ENCODE measurements at places on chromosomes 2 and 18.

- peak; percentile 56 for DNase-seq
Measured at GRCh38 chr2:230160112-230160660, 59.6 kb downstream of the SP110 start.

- DNase-seq: no peak
Measured at GRCh38 chr2:47094511-47095142, 60.5 kb downstream of the STPG4 start.

DNA sequence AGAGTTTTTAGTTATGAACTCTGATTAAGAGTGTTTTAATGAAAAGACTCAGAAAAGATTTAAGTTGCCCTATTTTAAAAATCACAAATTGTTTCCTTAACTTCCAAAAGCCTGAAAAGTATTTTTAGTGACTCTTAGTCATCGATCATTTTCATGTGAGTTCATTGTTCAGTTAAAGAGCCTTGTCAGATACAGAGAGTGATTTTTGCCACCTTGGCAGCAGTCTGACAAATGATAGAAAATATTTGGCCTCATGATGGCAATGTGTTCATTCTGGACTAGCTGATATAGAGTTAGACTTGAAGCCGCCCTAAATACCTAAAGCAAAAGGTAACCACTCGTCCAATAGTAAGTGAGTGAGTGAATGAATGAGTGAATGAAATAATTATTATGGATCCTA, 225.8 kb downstream of the CPS1 start:
- DNase-seq: no peak

DNA sequence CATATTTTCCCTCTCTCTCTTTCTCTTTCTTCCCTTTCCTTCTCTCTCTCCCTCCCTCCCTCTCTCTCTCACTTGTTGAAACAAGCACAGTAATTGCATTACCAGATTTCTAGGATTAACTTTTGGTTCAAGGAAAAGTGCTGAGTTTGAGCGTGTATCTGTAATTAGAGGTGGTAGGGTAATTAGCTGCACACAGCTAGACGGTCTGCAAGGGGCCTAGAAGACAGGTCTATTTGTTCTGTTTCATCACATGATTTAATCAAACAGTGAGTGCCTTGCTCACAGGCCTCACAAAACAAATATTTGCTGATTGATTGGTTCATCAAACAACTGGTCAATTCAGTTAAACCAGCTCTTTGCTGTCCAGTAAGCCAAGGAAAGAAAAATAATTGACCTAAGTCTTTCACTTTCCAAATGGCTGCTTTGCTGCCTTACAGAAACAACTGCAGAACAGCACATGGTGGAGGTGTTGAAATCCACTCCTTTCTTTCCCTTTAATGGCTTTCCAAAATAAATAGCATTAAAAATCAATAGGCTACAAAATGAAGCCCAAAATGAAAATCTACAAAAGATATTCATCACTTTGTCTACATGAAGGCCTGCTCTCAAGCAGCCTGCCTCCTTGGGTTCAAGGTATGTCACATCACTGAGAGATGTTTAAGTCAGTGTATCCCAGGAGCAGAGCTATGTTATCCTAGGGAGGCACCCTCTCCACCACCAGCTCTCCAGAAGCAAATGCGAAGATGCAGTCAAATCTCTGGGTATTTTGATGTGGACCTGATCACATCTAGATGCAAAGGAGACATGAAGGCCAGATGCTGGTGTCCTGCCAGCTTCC, 264.4 kb upstream of the SIX2 start:
- DNase-seq: no peak

GRCh38 chr2:9380702-9381628, 42.4 kb downstream of the ITGB1BP1 start:
- DNase-seq: no peak

DNA sequence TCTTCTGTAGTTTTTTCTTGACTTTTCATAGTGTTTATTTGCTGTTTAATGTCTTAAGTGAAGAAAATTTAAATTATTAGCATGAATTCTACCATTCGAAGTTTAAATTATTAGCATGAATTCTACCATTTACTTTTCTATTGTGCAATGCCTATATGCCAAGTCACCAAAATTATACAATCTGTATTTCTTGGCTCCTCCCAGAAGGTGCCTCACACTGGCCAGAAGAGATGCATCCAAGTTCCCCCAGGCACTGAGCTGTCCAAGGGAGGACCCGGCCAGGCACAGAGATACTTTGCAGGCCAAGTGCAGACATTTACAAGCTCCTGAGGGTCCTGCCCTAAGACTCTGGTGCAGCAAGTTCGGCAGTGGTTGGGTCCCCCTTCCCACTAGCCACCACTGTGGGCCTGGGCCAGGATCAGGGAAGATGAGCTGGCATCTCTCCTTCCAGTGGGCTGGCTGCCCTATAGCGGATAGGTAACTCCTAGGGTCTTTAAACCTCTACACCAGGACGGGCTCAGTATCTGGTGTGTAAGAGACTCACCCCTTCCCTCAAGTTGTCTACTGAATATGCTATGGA, 31.3 kb downstream of the TMEM247 start:
- no peak for DNase-seq

- no peak for DNase-seq
Measured at GRCh38 chr2:241695651-241696050, 6.2 kb upstream of the ING5 start.

DNA sequence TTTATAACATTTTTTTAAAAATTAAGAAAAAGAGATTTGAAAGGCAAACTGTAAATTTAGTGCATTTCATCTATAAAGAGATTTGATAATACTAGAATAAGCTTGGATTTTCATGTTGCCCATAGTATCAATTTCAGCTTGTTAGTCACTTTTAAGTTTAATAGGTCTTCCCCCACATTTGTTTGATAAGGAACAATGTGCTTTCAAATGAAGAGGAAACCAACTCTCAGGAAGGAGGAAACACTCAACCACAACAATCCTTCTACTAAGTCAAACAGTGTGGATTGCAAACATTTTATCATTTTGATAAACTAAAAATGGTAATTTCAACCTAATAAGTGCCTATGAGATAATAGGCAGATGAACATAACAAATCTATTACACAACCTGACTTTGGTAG, 397.1 kb upstream of the CDH20 start:
- no peak for DNase-seq

DNA sequence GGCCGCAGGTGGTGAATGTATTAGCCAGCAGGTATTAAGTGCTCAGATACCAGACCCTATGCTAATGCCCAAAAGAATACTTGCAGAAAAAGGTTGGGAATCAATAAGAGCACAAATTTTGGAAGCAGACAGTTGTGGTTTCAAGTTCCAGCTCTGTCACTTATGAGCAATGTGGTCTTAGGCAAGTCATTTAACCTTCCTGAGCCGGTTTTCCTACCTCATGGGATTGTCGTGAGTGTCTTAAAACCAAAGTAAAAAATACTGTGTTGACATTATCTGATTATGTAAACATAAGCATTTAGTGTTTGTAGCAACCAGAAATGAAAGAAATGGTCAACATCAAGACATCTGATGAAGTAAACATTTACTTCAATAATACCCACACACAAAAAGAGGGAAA, 93.0 kb upstream of the CHST9 start:
- no peak for DNase-seq

GRCh38 chr18:69128566-69128965, 272.1 kb upstream of the DOK6 start:
- no peak for DNase-seq

DNA sequence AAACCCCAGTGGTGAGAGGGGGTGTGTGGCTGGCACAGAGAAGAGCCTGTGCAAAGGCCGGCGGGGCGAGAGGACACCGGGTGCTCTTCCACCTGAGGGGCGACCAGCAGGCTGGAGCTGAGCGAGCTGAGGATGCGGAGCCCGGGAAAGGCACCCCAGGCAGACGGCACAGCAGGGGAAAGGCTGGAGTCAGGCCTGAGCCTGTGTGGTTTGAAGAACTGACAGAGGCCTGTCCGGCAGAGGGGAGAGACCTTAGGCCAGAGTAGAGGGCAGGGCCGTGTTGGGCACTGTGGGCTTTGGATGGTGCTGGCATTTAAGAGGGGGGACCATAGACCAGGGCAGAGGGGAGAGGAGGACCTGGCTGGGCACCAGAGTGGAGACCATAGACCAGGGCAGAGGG, 149.8 kb downstream of the RTP5 start:
- DNase-seq: no peak
